ENCODE measurements at places on chromosomes 12 and 14.

DNA sequence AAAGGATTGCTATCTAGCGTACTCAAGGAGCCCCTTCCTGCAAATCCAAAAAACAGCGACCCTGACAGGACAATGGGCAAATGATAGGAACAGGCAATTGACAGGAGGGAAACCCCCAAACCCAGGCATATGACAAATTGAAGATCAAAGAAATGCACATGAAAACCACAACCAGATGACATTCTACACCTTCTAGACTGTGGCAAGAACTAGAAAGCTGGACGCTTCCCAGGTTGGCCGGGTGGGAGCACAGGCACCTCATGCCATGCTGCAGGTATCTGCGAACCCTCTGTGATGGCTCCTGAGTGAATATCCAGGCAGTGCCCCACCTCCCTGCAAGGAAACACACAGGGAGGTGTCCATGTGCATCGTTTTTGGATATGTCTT is 37.1 kb downstream of the CMKLR1 start:
- DNase-seq, result no peak

DNA sequence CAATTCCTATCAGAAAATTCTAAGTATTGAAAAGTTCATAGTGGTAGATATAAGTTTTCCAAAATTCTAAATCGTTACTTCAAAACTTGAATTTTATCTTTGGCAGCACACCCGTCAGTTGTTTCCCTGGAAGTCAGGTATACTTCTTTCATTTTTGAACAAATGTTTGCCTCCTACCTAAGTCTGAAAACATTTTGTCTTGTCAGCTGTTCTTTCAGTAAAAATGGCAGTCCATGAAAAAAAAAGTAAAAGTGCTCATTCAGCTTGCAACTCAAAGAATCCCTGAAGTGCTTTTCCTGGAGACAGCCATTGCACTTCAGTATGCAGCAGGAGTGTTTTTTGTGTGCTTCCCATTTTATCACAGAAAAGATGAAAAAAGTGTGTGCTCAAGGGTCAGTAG is 130.1 kb upstream of the NEDD1 start:
- DNase-seq, result no peak

DNA sequence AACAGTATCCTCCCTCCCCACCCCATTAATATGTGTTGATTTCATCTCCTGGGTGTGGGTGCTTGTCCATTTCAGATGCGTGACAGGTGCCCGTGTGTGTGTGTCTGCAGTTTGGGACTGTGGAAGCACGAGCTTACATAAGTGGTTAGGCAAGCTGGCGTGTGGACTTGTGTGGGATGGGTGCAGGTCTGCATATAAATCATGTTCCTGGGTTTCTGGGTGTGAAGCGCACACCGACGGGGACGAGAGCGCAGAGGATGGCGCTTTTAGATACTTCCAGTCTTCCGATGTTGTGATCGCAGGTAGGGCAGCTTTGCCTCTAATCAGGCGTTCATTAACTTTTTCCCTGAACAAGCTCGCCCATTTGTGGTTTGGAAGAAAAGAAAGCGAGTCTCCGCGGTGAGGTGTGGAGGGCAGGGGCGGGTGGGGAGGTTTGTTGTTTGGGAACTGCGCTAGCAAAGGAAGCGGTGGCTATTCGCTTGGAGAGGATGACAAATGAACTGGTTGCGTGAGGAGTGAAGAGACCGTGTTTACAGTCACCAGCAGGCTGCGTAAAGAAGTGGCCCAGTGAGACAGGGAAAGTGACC is 865 bp downstream of the RGS6 start:
- DNase-seq, result no peak

- DNase-seq, result no peak
Measured at GRCh38 chr12:57868851-57869268, 22.3 kb upstream of the CTDSP2 start.

DNA sequence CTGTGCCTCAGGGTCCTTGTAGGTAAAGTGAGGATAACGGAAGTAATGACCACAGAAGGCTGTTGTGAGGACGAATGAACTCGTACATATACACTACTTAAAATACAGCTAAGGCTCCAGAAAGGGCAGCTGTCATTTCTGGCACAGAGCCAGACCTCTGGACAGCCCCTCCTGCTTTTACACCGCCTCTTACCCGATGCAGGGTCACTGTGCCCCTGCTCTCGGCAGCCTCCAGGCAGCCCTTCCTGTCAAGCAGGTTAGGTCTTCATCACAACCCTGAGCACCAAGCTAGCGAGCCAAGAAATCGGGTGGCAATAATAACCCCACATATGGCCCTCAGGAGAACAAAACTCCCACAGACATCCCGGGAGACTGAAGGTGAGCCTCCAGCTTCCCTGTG is 8.5 kb downstream of the TMEM229B start:
- no peak for DNase-seq

DNA sequence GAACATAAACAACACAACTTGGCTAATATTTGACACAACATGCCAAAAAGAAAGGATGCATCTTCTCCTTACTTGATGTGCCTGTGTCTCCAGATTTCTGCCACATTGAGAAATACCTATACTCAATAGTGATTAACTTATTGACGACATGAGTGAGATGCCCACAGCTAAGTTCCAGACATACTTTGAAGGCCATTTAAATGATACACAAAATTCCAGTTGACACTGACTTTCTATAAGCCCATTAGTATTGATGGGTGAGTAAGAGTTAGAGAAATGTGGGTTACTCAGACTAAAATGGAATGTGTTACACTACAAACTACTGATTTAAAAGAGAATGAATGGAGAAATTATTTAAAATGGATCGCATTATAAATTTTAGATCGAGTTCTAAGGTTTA is 838.2 kb upstream of the MGAT4C start:
- no peak for DNase-seq

DNA sequence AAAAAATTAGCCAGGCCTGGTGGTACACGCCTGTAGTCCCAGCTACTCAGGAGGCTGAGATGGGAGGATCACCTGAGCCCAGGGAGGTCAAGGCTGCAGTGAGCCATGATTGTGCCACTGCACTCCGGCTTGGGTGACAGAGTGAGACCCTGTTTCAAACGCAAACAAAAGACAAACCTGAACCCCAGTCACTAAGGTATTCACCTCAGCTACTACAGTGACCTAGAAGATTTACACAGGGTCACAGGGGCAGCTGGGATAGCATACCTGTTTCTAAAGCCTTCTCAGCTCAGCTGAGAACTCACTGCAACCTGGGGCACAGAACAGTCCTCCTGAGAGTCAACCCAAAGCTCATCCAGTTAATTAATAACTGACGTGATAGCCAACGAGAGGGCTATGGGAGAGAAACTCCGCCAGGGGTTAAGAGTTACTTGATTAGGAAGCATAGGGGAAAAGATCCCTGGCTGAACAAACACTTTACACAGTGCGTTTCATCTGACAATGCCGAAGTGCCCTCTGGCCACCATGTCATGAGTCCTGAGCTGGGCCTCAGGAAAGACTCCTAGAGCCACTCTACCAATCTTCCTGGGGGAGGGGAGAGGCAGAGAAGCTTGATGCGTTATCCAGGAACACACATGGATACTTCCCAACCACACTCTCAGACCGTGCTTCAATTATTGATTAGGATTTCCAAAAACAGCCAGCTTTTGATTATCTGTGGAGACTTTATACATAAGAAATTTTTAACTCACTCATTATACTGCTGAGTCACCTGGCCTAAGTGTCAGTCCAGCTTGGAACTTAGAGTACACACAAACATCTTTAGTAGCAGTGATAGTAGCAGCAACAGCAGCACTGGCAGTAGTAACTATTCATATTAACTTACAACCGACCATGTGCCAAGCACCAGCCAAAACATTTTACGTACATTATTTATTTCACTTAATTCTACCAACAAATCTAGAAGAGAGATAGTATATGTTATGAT is 48.2 kb downstream of the FOXN3 start:
- DNase-seq, result no peak
